Heart left ventricle (tissue), 16 donors: ENCODE measurements at places on chromosomes 7 and 10.
A peak's percentile ranks its signal among the peaks of the same experiment; 100 is the strongest.

DNA sequence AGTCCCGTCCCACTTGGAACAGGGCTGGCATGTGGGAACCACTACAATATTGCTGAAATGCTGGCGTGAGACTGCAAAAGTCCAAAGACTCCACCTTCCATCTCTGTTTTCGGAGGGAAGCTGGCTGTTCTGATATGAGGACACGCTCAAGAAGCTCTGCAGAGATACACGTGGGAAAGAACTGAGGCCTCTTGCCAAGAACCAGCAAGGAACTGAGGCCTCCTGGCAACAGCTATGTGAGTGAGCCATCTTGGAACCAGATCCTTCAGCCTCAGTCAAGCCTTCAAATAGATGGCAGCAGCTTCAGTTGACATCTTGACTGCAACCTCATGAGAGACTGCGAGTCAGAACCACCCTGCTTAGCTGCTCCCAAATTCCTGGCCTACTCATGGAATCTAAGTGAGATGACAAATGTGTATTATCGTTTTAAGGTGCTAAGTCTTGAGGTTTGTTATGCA is 30.8 kb downstream of the SGMS1 start:
- DNase-seq: no peak

- no peak for DNase-seq
Observed at GRCh38 chr10:52954407-52954806, 181.8 kb upstream of the MBL2 start.

GRCh38 chr10:77591238-77591880 is 46.2 kb downstream of the KCNMA1 start:
- no peak for DNase-seq

DNA sequence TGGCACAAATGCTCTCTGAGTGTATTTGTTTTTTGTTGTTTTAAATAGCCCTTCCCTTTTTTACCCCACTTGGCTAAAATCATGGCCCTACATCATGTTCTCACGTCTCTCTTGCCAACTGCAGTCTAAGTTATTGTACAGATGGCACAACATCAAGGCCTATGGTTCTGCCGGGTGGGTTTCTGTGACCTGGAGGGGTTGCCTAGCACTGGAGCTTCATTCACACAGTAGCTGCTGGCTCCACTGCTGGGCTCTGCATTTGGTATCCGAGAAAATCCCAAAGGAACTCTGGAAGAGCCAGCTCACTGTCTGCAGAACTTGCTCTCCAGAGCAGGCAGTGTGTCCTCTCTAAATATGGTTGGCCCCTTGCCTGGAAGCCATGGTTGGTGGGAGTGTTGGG is 120.6 kb downstream of the LRRC4 start:
- no peak for DNase-seq

GRCh38 chr7:104976966-104977636 is 36.9 kb upstream of the KMT2E start:
- DNase-seq: no peak

GRCh38 chr10:116055252-116055916 is 217.6 kb downstream of the GFRA1 start:
- DNase-seq: no peak

- no peak for DNase-seq
Observed at GRCh38 chr10:77533146-77533886, 104.3 kb downstream of the KCNMA1 start.

DNA sequence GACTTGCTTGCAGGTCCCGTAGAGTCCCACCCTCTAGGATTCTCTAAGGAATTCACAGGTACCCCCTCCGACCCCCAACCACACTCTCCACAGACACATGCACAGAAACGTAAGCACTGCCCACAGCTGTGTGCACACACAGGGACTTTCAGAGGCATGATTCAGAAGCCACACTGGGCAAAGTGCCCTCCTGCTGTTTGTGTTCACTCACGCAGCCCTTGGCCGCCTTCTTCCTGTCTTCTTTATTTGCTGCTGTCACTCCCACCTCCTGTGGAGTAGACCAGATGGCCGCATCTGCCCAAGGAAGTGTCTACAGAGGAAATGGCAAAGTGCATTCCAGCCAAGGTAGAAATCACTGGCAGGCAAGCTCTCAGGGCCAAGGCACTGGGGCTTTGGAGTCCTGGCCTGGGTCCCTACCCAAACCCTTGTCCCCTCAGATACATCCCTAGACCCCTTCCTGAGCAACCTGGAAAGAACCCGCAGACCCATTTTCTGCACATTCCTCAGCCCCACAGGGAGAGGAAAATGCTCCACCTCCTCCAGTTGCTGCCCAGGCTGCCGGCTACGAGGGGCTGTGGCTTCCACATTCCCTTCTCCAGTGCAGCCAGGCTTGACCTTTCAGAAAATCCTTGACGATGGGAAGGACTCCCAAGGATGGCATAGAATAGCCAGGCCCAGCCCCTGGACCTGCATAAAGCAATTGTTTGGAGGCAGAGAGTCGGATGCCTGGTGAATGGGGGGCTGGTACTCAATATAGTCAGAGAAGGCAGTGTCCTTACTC is 21.6 kb upstream of the GIMAP8 start:
- DNase-seq: no peak

DNA sequence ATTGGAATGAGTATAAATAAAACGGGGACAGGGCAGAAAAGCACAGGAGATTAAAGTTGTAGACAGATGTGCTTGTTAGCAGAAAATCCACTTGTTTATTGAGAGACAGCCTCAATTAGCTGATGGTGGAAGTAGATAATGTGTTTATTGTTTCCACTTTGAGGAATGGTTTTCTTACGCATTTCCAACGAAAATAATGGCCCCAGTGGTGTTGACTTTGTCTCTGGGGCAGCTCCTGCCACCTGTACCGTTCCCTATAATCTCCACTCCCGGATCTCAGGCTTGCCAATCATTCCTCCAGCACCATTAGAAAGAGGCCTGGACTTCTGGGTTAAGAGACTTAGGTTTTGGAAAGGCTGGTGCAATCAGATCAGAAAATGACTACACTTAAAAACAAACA is 638.7 kb downstream of the PARD3 start:
- DNase-seq: no peak

GRCh38 chr7:17097668-17098297 is 200.7 kb upstream of the AHR start:
- DNase-seq: no peak

GRCh38 chr7:130421684-130422083 is 19.1 kb downstream of the CEP41 start:
- DNase-seq: no peak

DNA sequence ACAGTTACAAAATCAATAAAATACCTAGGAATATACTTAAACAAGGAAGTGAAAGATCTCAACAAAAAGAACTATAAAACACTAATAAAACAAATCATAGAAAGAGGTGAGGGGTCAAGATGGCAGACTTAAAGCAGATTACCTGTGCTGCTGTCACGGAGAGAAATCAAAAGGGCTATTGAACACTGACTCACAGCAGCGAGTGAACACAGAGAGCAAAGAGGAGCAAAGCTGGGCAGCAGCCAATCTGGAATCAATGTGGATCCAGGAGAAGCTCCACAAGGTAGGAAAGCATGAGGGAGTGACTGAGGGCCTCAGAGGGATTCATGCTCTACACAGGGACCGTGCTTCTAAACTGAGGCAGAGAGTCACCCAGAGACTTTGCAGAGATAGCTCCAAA is 562.0 kb upstream of the SEMA3D start:
- no peak for DNase-seq

DNA sequence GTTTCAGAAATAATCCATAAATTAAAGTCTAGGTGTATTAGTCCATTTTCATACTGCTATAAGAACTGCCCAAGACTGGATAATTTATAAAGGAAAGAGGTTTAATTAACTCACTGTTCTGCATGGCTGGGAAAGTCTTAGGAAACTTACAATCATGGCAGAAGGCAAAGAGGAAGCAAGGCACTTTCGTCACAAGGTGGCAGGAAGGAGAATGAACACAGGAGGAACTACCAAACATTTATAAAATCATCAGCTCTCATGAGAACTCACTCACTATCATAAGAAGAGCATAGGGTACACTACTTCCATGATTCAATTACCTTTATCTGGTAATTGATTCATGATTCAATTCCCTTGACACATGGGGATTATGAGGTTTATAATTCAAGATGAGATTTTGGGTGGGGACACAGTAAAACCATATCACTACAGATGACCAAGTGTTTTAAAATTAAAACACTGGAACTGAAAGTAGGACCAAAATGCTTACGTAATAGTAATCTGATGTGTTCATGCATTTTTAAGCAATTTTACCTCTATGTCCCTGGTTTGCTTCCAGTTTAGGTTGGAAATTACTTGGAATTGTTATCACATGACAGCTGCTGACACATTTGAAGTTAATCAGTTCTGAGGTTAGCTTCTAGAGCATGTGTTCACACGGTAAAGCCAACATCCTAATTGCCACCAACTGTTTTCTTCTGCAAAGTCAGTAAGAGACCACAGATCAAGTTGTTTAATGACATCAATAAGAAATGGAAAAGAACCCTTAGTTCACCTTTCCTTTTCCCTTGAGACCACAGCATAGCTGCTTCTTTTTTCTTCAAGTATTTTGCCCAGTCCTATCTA is 48.4 kb upstream of the SEMA3C start:
- DNase-seq: no peak

DNA sequence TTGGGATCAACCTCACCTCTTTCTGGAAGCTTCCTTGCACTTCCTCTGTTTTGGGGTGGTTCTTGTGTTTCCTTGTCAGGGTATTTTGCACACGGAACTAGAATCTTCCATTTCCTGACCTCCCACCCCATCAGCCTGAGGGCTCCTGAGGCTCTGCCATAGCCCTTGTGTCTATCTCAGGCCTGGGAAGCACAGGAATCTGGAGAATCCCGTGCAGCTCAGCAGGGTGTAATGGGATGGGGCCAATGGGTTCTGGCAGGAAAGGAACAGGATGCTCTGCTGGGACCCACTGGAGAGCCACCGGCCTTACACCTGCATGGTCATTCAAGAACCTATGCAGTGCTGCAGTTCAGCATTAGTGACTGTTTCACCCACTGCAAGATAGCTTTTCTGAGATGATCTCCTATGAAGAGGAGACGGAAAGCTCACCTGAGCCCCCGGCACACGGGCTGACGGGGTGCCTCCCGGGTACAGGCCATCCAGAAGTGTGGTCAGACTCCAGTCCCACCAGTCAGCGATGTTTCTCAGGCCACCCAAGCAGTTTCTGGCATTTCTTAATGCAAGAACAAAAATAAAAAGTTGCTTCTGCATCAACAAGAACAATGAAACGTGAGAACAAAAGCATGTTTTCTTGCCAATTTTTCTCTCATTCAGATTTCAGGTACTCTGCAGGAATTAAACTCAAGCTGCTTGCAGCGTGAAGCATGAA is 133.2 kb downstream of the PKD1L1 start:
- DNase-seq: no peak

DNA sequence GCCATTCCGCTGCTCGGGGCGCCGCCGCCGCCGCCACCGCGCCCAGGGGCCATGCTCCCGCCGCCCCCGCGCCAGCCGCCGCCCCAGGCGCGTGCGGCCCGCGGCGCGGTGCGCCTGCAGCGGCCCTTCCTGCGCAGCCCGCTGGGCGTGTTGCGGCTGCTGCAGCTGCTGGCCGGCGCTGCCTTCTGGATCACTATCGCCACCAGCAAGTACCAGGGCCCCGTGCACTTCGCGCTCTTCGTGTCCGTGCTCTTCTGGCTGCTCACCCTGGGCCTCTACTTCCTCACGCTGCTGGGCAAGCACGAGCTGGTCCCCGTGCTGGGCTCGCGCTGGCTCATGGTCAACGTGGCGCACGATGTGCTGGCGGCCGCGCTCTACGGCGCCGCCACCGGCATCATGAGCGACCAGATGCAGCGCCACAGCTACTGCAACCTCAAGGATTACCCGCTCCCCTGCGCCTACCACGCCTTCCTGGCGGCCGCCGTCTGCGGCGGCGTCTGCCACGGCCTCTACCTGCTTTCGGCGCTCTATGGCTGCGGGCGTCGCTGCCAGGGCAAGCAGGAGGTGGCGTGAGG is 383 bp downstream of the MARVELD1 start:
- peak; percentile 84 for DNase-seq

DNA sequence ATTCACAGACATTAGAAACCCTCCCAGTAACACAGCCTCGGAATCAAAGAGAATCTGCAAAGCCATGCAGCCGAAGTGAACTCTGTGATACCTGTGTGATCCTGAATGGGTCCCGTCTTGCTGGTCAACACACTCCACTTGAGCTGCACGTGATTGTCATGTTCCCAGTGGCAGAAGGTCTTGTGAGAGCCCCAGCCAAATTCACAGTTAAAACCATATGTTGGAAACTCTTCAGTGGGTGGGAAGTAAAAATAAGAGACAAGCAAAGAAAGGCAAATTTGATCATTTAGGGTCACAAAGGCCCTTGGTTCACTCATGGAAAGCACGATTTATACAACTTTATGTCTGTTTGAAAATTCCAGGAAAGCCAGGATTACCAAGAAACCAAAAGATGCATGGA is 142.3 kb downstream of the NRP1 start:
- no peak for DNase-seq

GRCh38 chr7:132464740-132465139 is 111.5 kb downstream of the PLXNA4 start:
- peak; percentile 83 for DNase-seq

- DNase-seq: no peak
Observed at GRCh38 chr7:25385506-25386136, 157.3 kb upstream of the NPVF start.

- DNase-seq: no peak
Observed at GRCh38 chr7:66739953-66740301, 606 bp upstream of the RABGEF1 start.

DNA sequence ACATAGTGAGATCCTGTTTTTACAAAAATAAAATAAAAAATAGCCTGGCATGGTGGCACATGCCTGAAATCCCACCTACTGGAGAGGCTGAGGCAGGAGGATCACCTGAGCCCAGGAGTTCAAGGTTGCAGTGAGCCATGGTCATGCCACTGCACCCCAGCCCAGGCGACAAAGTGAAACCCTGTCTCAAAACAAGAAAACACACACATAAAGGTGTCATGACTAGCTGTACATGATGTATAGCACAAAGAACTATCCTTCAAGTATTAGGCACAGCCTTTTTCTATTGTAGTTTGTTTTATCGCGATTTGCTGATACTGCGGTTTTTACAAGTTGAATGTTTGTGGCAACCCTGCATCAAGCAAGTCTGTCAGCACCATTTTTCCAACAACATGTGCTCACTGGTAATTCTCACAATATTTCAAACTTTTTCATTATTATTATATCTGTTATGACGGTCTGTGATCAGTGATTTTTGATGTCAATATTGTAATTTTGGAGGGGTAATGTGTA is 11.5 kb upstream of the SNX13 start:
- no peak for DNase-seq

DNA sequence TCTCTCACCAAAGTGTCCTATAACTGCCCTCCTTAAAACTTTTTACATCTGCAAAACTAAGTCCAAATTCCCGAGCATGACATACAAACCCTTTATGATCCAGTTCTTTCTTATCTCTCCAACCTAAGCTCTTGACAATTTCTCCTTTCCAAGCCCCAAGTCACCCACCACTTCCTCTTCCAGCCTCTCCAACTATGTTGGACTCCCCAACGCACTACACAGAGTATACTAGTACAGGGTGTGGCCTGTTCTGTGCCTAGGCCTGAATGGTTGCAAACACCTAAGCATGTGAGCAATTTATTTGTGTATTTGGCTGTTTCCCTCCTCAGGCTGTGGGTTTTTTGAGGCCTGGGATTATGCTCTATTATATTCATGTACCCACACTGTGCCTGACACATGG is 101.2 kb upstream of the APBB1IP start:
- no peak for DNase-seq

GRCh38 chr7:96224073-96224472 is 97.8 kb downstream of the SLC25A13 start:
- no peak for DNase-seq

- no peak for DNase-seq
Observed at GRCh38 chr7:17932770-17933169, 7.5 kb downstream of the SNX13 start.
